MM.1S (cell line): ENCODE measurements at places on chromosomes 7 and 10.

GRCh38 chr7:143280160-143280559, 4.6 kb upstream of the TMEM139 start:
- no peaks in the 10 kb centered on the region for H3K36me3 ChIP-seq
- no peaks in the 10 kb centered on the region for H3K27me3 ChIP-seq
- DNase-seq = no peak
- no peak overlapping the region for H3K27ac ChIP-seq

GRCh38 chr7:149599636-149600206, 102.1 kb upstream of the ZNF746 start:
- H3K36me3 ChIP-seq = no peaks in the 10 kb centered on the region
- peaks cover 8% of the 10 kb centered on the region; the same call in 1 of the 2 replicates for H3K4me1 ChIP-seq

- no peaks in the 10 kb centered on the region for H3K36me3 ChIP-seq
- H3K27ac ChIP-seq = no peak overlapping the region
- DNase-seq = no peak
- no peaks in the 10 kb centered on the region for H3K4me1 ChIP-seq
Measured at GRCh38 chr10:92891885-92892690, 43.8 kb downstream of the EXOC6 start.

- no peak overlapping the region for H3K27ac ChIP-seq
- no peak overlapping the region for H3K4me3 ChIP-seq
- peaks cover 7% of the 10 kb centered on the region; the same call in 1 of the 2 replicates for H3K36me3 ChIP-seq
- DNase-seq = no peak
Measured at GRCh38 chr10:11950325-11951018, 92.1 kb downstream of the UPF2 start.

GRCh38 chr10:97065686-97066660, 119.8 kb downstream of the SLIT1 start:
- no peaks in the 10 kb centered on the region for H3K36me3 ChIP-seq
- DNase-seq = no peak
- no peak overlapping the region for H3K27ac ChIP-seq
- peaks cover 25% of the 10 kb centered on the region for H3K27me3 ChIP-seq
- H3K4me3 ChIP-seq = no peak overlapping the region

- H3K27me3 ChIP-seq = no peaks in the 10 kb centered on the region
- no peak for DNase-seq
- no peak overlapping the region for H3K4me3 ChIP-seq
Measured at GRCh38 chr10:42850931-42851330, 68.3 kb downstream of the BMS1 start.

GRCh38 chr10:62454687-62455397, 80.7 kb downstream of the ZNF365 start:
- no peak for DNase-seq
- H3K27me3 ChIP-seq = peaks cover 23% of the 10 kb centered on the region
- no peaks in the 10 kb centered on the region for H3K36me3 ChIP-seq
- H3K4me1 ChIP-seq = peaks cover 27% of the 10 kb centered on the region
- H3K4me3 ChIP-seq = no peak overlapping the region

DNA sequence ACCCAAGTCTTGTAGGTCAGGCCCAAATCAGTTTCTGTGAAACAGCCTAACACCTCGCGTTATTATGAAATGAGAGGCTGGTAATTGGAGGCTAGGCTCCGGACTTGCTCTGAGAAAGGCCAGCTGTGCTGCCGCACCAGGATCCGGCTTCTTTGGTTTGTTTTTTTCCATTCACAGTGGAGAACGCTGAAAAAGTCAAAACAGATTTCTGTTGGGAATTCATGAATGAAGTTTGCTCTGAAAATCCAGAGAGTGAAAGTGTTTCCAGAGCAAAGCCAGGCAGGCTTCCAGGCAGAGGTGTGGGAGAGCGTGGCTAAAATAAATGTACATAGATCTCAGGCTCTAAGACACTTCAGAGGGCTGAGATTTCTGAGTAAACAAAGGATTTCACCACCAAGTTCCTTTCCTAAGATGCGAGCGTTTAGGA, 240.1 kb downstream of the TRIL start:
- no peaks in the 10 kb centered on the region for H3K27me3 ChIP-seq
- no peaks in the 10 kb centered on the region for H3K4me1 ChIP-seq
- H3K36me3 ChIP-seq = no peaks in the 10 kb centered on the region
- no peak for DNase-seq
- H3K4me3 ChIP-seq = no peak overlapping the region
- no peak overlapping the region for H3K27ac ChIP-seq

DNA sequence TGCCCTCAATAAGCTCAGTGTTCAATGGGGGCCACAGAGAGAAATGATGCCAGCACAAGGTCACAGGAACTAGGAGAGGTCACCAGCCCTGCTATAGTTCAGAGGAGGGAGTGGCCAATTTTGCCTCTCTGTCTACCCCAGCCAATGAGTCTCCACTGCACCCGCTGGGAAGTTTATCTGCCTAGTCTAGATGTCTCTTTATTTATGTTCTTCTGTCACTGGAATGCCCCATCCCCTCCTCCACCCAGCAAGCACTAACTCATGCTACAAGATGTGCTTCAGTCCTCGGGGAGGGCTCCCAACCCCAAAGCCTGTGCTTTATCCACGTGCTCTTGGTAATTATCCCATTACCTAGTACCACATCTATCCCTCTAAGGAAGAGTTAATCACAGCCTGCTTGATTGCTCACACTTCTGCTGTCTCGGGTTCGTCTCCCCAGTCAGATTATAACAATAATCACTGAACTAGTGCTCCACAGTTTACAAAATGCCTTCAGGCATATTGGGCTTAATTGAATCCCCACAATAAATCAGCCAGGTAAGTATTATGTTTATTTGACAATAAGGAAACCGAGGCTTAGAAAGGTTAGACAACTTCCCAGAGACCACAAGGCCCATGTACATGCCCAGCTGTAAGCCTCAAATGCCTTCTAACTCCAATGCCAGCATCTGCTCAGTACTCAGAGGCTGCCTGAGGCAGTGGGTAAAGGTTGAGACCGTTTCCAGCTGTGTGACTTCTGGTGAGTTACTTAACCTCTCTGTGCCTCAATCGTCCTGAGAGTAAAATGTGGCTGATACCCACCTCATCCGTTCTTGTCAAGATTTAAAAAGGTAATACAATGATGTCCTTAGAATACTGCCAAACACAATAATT, 3.9 kb downstream of the HIP1 start:
- no peak for DNase-seq
- no peaks in the 10 kb centered on the region for H3K36me3 ChIP-seq
- H3K4me1 ChIP-seq = 0 out of 2 replicates have a peak, but pooled peaks cover 5% of the 10 kb centered on the region
- H3K27me3 ChIP-seq = no peaks in the 10 kb centered on the region

DNA sequence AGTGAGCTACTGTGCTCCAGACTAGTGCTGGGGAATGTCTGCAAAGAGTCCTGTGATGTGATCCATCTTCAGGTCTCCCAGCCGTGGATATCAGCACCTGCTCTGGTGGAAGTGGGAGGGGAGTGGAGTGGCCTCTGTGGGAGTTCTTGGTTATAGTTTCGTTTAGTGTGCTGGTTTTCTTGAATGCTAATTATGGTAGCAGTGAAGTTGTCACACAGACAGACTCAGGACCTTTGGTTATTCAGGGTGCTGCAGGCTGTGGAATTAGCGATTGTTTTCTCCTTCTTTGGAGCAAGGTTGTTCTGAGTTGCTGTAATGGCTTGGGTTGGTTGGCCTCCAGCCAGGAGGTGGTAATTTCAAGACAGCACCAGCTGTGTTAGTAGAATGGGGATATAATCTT, 132.7 kb upstream of the HGF start:
- H3K36me3 ChIP-seq = no peaks in the 10 kb centered on the region

GRCh38 chr10:929960-930624, 1.4 kb downstream of the LARP4B start:
- H3K4me3 ChIP-seq = peak overlapping the region; percentile 94
- H3K27me3 ChIP-seq = no peaks in the 10 kb centered on the region
- peak; percentile 69 for DNase-seq
- H3K27ac ChIP-seq = peak overlapping the region; percentile 91

GRCh38 chr10:22427101-22427500, 81.8 kb downstream of the SPAG6 start:
- H3K4me1 ChIP-seq = no peaks in the 10 kb centered on the region
- H3K27me3 ChIP-seq = no peaks in the 10 kb centered on the region
- H3K27ac ChIP-seq = no peak overlapping the region
- no peak for DNase-seq
- H3K36me3 ChIP-seq = no peaks in the 10 kb centered on the region

GRCh38 chr7:22671177-22671879, 55.7 kb upstream of the IL6 start:
- DNase-seq = no peak
- no peak overlapping the region for H3K27ac ChIP-seq
- peaks cover 40% of the 10 kb centered on the region for H3K4me1 ChIP-seq
- no peaks in the 10 kb centered on the region for H3K27me3 ChIP-seq

DNA sequence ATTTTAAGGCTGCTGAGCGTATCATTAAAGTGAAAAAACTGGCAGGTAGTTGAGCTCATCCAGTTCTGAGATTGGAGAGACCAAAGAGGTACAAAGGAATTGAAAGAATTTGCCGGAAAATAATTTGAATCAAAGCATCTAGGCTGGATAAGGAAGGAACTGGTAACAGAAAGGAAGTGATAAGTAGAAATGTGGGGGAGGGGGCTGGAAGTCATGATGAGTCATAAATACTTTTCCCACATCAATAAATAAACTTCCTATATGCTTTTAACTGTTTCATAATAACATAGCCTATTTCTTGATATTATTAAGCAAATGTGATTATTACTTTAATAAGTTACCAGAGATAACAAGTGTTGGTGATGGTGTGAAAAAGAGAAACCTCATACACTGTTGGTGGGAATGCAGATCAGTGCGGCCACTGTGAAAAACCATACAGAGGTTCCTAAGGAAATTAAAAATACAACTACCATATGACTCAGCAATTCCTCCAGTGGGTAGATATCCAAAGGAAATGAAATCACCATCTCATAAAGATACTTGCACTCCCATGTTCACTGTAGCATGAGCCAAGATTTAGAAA, 27.0 kb downstream of the ZNF438 start:
- H3K27ac ChIP-seq = no peak overlapping the region
- H3K4me3 ChIP-seq = no peak overlapping the region
- no peaks in the 10 kb centered on the region for H3K36me3 ChIP-seq
- DNase-seq = no peak
- no peaks in the 10 kb centered on the region for H3K27me3 ChIP-seq
- H3K4me1 ChIP-seq = peaks cover 16% of the 10 kb centered on the region

DNA sequence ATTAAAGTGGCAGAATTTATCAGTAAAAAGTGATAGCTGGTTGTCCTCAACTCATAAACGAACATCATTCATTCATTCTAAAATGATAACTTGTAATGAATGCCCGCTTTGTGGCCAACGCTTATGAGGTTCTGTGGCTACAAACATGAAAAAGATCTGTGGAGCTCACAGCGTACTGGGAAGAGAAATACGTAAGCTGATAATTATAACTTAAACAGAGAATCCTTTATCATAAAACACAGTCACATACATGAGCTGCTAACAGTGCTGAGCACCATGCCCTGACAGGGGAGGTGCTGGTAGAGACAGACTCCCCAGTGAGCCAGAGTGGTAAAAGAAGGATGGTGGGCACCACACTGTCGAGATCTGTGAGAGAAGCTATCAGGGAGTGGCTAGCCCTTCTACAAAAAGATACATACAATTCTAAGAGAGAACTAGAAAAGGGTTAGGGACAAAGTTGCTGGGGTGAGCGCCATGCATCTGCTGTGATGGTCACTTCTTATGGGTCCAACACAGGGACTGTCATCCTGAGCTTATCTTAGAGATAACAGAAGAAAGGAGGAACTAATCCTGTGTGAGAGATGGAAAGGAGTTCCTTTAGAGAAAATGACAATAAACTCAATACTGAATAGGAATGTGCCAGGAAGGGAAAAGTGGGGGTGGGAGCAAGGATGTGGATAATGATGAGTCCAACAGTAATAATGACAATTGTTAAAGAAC, 106.7 kb downstream of the USP6NL start:
- 0 out of 2 replicates have a peak, but pooled peaks cover 3% of the 10 kb centered on the region for H3K4me1 ChIP-seq
- H3K27me3 ChIP-seq = no peaks in the 10 kb centered on the region
- H3K4me3 ChIP-seq = no peak overlapping the region
- no peaks in the 10 kb centered on the region for H3K36me3 ChIP-seq

DNA sequence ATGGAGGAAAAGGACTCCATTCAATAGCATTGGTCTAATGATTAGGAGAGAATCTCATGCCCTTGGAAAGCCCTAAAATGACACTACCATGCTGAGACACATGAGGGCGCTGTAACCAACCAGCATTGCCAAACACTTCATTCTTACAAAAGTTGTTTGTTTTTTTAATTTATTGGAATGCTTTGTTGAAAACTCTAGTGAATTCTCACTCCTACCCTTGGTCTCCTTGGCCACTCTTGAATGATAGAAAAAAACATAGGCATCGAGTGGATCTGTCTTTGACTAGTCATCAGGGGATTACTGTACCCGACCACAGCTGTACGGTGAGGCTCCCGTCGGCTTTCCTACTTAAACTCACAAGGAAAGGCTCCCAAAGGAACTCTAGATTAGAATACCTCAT, 29.3 kb upstream of the ADD3 start:
- no peak overlapping the region for H3K4me3 ChIP-seq
- no peaks in the 10 kb centered on the region for H3K27me3 ChIP-seq
- no peaks in the 10 kb centered on the region for H3K4me1 ChIP-seq
- H3K27ac ChIP-seq = no peak overlapping the region
- H3K36me3 ChIP-seq = no peaks in the 10 kb centered on the region
- peak; percentile 44 for DNase-seq

- H3K27me3 ChIP-seq = no peaks in the 10 kb centered on the region
- H3K27ac ChIP-seq = no peak overlapping the region
- H3K4me3 ChIP-seq = no peak overlapping the region
- H3K4me1 ChIP-seq = no peaks in the 10 kb centered on the region
Measured at GRCh38 chr7:69095127-69095526, 503.1 kb upstream of the AUTS2 start.

DNA sequence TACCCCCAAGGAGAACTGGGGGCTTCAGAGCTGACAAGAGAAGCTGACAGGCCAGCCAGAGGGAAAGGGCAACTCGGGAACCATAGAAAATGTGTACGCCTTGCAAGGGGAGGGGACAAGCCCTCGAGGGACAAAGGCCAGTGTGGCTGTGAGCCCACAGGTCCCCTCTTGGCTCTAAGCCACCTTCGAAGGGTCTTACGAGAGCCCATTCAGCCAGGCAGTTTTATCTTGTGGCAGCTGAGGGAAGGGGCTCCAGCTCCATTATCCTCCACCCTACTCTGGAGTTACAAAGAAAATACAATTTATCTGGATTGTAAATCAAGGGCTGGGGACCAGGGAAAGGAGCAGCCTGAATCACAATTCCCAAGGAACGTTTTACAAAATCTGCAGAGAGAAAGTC, 159.5 kb upstream of the ZMIZ1 start:
- no peaks in the 10 kb centered on the region for H3K36me3 ChIP-seq
- no peaks in the 10 kb centered on the region for H3K27me3 ChIP-seq
- H3K4me3 ChIP-seq = no peak overlapping the region
- H3K27ac ChIP-seq = no peak overlapping the region
- DNase-seq = no peak

GRCh38 chr7:97075928-97076327, 41.6 kb upstream of the SDHAF3 start:
- no peak overlapping the region for H3K4me3 ChIP-seq
- H3K4me1 ChIP-seq = no peaks in the 10 kb centered on the region
- H3K36me3 ChIP-seq = no peaks in the 10 kb centered on the region
- H3K27ac ChIP-seq = no peak overlapping the region

- no peak for DNase-seq
- no peaks in the 10 kb centered on the region for H3K36me3 ChIP-seq
- no peaks in the 10 kb centered on the region for H3K4me1 ChIP-seq
- no peak overlapping the region for H3K27ac ChIP-seq
- no peaks in the 10 kb centered on the region for H3K27me3 ChIP-seq
- no peak overlapping the region for H3K4me3 ChIP-seq
Measured at GRCh38 chr10:128694851-128695725, 568.9 kb upstream of the MKI67 start.
